SHP77 (cell line): ENCODE measurements at places on chromosomes 4 and X.
A peak's percentile ranks its signal among the peaks of the same experiment; 100 is the strongest.

DNA sequence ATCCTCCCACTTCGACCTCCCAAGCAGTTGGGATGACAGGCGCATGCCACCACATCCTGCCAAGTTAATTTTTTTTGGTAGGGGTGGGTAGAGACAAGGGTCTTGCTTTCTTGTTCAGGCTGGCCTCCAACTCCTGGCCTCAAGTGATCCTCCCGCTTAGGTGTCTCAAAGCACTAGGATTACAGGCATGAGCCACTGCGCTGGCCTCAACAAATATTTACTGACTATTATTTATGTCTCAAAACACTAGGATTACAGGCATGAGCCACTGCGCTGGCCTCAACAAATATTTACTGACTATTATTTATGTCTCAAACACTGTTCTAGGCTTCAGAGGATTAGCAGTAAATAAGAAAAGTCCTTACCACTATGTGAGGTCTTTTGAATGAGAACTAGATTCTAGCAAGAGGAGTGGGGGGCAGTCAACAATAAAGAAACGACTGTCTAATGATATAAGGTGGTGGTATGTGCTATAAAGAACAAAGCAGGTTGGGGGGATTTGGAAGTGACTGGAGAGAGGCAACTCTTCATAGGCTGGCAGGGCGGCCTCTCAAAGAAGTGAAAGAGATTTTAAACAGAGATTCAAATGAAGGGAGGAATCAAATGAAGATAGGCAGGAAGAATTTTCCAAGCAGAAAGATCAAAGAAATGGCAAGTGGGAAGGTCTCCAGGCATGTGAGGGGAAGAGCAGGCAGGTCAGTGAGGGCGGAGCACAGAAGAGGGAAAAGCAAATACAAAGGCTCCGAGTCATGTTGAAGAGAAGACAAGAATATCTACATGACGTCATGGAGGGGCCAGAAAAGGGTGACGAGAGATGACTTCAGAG is 12.7 kb upstream of the ACSL1 start:
- DNase-seq: peak; percentile 39

DNA sequence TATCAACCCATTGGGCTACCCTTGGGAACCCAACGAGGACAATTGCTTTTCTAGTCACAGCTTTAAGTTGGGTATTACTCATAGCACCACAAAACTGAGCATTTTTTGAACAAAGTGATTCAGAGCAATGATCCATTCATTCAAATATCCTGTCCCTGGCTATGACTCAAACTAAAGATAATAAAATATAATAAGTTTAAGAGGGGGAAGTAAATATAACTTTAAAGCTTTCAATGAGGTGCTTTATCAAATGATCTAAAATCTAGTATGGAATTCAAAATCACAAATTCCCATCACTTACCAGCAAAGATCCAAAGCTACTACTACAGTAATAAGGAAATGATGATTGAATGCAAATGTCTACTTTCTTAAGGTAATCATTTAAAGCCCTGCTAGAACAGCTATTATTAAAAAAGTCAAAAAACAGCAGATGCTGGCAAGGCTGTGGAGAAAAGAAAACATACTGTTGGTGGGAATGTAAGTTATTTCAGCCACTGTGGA is 39.8 kb upstream of the S100G start:
- no peak for DNase-seq

DNA sequence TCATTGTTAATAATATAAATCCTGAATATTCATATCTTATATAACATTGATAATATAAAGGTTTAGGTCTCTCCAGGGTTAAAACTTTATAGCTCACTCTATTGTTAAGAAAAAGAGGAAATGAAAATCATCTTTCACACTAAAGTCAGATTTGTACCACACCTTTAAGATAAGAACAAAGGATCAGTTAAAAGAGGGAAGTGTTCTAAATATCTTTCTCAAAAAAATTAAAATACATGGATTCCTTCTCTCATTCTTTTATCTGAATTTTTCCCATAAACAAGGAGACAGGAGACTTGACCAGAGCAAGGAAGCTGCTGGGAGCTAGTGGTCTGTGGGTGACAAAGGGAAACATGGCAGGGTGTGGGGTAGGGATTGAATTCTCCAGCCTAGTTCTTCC is 323.0 kb upstream of the CPXCR1 start:
- DNase-seq: no peak

GRCh38 chr4:37936889-37937498 is 23.2 kb upstream of the PTTG2 start:
- no peak for DNase-seq

GRCh38 chrX:54067766-54068165 is 23.5 kb upstream of the PHF8 start:
- DNase-seq: no peak

DNA sequence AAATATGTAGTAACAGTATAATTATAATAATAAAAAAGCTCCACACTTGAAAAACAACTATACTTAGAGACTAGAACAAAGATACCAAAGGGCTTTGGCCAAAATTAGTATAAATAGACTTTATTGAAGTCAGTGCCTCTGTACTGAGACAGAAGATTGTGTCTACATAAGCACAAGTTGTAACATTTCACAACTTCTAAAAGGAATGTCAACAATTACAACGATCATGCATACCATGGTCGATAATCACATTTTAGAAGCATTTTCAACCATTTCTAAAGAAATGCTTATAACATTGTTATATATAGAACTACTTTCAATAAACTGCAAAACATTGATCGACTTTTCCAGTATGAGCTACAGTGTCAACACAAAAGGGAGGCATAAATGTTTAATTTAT is 57.0 kb downstream of the DHX15 start:
- DNase-seq: no peak

- no peak for DNase-seq
Observed at GRCh38 chr4:133982533-133983224, 218.9 kb downstream of the PABPC4L start.
